Placental epithelial cell (primary cell): ENCODE measurements at places on chromosomes 12 and 14. TPM values are rescaled to one million over a fixed set of nuclear protein-coding genes. Genes with fewer than 3 reads are reported as not detected.

Gene FAM186B
- 0.33 and 0.79 TPM in 2 replicates for total RNA-seq

Gene HOXC12
- total RNA-seq, result not detected in 2 replicates

Gene C12orf50
- total RNA-seq, result 0.39 TPM in 1 of 2 replicates, not detected in the other

Gene COX14
- total RNA-seq, result 25.9 and 28.0 TPM in 2 replicates

Gene MYO1H
- total RNA-seq, result 0.76 and 1.2 TPM in 2 replicates

Gene GYS2
- total RNA-seq, result not detected in 2 replicates
